Naive thymus-derived CD4-positive, alpha-beta T cell (primary cell): ENCODE measurements at places on chromosomes 1 and 21. TPM values are rescaled to one million over a fixed set of nuclear protein-coding genes. Genes with fewer than 3 reads are reported as not detected.

GRCh38 chr1:236350308-236350707 lies 43.8 kb upstream of the EDARADD start:
- DNase-seq, result no peak
- H3K4me3 ChIP-seq, result no peak overlapping the region
- no peaks in the 10 kb centered on the region for H3K27me3 ChIP-seq
- no peaks in the 10 kb centered on the region for H3K36me3 ChIP-seq

- no peaks in the 10 kb centered on the region for H3K36me3 ChIP-seq
- no peaks in the 10 kb centered on the region for H3K27me3 ChIP-seq
- no peaks in the 10 kb centered on the region for H3K4me1 ChIP-seq
- no peak overlapping the region for H3K27ac ChIP-seq
These were observed 234.1 kb downstream of the NFIA start for GRCh38 chr1:61316493-61316892.

Gene TMEM125
- total RNA-seq, result not detected in 2 replicates

- H3K27me3 ChIP-seq, result no peaks in the 10 kb centered on the region
- peak within 1 kb of the TSS; percentile 82 for H3K4me3 ChIP-seq
- peak within 1 kb of the TSS; percentile 87 for H3K27ac ChIP-seq
- peak; percentile 61 for DNase-seq
- H3K36me3 ChIP-seq, result peaks cover 21% of the 10 kb centered on the region
These were observed at the start of gene SLC37A1 for GRCh38 chr21:42513151-42513984. TSS of gene SLC37A1 (plus strand) at chr21:42513852. CDS start at chr21:42518455, 4,603 bp downstream.

GRCh38 chr1:219587801-219588561 lies 24.9 kb downstream of the ZC3H11B start:
- H3K27ac ChIP-seq, result no peak overlapping the region
- no peaks in the 10 kb centered on the region for H3K4me1 ChIP-seq
- DNase-seq, result no peak
- H3K36me3 ChIP-seq, result no peaks in the 10 kb centered on the region
- H3K4me3 ChIP-seq, result no peak overlapping the region

DNA sequence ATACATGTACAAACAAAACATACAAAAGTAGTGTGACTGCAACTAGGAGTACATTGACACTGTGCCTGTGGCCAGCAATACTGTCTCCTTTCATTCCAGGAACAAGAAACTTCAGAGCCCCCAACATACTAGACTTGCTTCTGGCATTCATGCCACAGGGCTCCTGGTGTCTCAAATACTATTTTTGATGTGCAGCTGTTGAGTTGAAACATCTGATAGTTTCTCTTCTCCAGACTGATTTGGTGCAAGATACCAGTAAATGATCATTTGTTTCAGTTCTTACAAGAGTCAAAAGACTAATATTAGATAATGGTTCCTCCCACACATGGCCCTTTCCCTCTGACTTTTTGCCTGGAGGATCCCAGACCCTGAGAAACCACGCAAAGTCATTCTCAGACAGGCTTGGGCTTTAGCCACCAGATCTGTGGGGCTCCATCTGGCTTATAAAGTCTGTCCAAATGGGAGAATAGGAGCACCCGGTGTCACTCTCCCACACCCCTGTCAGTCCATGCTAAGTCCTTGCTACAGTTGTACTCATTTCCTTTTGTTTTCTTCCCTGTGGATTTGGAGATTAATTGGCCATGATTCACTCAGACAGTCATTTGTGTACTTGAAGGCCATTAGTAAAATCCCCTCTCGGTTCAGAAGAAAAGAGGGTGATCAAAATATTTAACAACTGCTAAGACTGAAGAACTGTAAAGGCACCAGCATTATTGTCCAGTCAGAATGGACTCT lies 163.5 kb upstream of the RUNX1 start:
- H3K4me3 ChIP-seq, result no peak overlapping the region
- H3K36me3 ChIP-seq, result no peaks in the 10 kb centered on the region
- H3K27me3 ChIP-seq, result no peaks in the 10 kb centered on the region
- no peaks in the 10 kb centered on the region for H3K4me1 ChIP-seq
- no peak for DNase-seq

DNA sequence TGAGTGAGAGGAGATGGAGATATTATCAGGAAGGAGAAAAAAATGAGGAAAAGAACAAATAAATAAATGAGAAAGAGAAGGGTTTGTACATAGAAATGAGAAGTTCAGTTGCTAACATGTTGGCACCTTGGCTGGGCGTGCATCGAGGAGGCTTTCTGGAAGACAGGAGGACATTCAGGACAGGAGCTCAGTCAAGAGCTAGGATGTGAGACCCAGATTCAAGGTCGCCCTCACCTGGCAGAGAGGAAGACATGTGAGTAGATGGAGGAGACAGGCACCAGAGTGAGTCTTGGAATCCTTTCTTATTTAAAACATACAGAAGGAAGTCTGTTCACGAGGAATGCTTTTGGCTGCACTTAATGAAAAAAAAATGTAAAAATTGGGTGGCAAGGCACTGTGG lies 640.9 kb downstream of the NPHP4 start:
- H3K36me3 ChIP-seq, result no peaks in the 10 kb centered on the region
- no peak overlapping the region for H3K27ac ChIP-seq
- no peaks in the 10 kb centered on the region for H3K27me3 ChIP-seq
- DNase-seq, result no peak

DNA sequence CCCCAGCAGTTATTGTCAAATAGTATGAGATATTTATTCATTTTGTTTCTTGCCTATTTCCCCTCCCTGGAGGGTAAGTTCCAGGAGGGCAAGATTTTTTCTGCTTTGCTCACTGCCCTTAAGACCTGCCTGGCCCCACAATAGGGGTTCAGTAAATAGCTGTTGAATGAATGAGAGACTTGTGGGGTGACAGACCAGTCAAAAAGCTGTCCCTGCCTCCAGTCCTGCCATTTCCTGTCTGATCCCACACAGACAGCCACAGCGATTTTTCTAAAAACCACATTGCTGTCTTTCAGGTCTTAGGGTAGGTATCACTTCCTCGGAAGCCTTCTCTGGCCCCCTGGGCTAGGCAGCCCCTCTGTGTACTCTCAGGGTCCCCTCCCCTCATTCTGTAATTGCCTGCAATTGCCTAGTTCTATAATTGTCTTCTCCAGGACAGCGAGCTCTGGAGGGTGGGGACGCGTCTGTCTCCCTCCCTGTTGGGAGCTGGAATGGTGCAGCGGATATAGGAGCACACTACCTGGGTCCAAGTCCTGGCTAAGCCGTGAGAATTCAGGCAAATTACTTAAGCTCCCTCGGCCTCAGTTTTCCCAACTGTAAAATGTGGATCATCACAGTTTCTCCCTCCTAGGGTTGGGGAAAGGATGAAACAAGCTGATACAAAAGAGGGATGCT lies 1.8 kb upstream of the EXTL1 start:
- no peak overlapping the region for H3K4me3 ChIP-seq
- DNase-seq, result no peak
- no peak overlapping the region for H3K27ac ChIP-seq

Gene ARHGEF16
- not detected for total RNA-seq

DNA sequence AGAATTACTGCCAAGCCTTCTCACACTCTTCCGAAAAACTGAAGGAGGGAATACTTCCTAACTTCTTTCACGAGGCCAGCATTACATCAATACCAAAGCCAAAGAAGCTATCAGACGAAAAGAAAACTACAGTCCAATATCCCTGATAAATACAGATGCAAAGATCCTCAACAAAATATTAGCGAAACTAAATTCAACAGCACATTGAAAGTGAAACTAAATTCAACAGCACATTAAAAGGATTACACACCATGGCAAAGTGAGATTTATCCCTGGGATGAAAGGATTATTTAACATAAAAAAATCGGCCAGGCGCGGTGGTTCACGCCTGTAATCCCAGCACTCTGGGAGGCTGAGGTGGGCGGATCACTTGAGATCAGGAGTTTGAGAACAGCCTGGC lies 176.8 kb downstream of the FAF1 start:
- H3K27me3 ChIP-seq, result no peaks in the 10 kb centered on the region
- no peaks in the 10 kb centered on the region for H3K36me3 ChIP-seq
- H3K4me1 ChIP-seq, result no peaks in the 10 kb centered on the region
- H3K27ac ChIP-seq, result no peak overlapping the region
- no peak for DNase-seq

DNA sequence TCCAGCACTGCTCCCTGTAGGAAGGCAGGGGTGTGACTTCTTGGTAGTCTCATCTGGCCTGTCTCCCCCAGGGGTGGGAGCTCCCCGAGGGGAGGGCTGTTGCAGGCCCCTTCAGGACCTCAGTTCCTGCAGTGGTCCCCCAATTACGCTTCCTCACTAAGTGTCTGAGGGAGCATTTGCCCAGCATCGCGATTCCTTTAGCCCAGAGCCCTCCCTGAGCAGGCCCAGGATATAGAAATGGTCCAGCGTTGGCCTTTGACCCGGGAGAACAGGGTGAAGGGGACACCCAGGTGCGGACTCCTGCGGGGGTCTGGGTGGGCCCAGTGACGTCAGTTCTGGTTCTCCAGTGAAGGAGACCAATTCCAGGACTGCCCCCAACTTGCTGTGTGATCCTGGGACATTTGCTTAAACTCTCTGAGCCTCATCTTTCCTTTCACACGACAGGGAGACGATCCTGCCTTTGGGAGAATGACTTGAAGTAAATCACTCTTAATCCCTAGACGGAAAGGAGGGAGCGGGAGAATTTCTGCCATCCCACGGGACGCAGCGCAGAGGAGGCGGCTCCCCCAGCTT lies 32.6 kb upstream of the BTG2 start:
- H3K4me3 ChIP-seq, result no peak overlapping the region
- DNase-seq, result no peak
- H3K27ac ChIP-seq, result peak overlapping the region; percentile 75

Gene LEFTY2
- total RNA-seq, result 0.46 TPM in 1 of 2 replicates, not detected in the other

GRCh38 chr1:222927031-222927430 lies 112.2 kb downstream of the DISP1 start:
- DNase-seq, result no peak
- H3K4me1 ChIP-seq, result no peaks in the 10 kb centered on the region
- no peaks in the 10 kb centered on the region for H3K36me3 ChIP-seq
- H3K27me3 ChIP-seq, result no peaks in the 10 kb centered on the region
- no peak overlapping the region for H3K27ac ChIP-seq

GRCh38 chr21:22871692-22872091 lies 1873.5 kb downstream of the NCAM2 start:
- no peak overlapping the region for H3K27ac ChIP-seq
- DNase-seq, result no peak
- no peak overlapping the region for H3K4me3 ChIP-seq
- H3K4me1 ChIP-seq, result no peaks in the 10 kb centered on the region
- H3K27me3 ChIP-seq, result no peaks in the 10 kb centered on the region

Gene KCNJ6
- not detected for total RNA-seq

Gene ITGB2
- 280 TPM for total RNA-seq

Gene CLDN14
- not detected for total RNA-seq

Gene KDM5B
- total RNA-seq, result 59.2 TPM

- no peaks in the 10 kb centered on the region for H3K4me1 ChIP-seq
- H3K27ac ChIP-seq, result no peak overlapping the region
- H3K36me3 ChIP-seq, result no peaks in the 10 kb centered on the region
- DNase-seq, result no peak
- H3K27me3 ChIP-seq, result no peaks in the 10 kb centered on the region
These were observed 17.1 kb downstream of the FBLIM1 start for GRCh38 chr1:15775706-15776105.

DNA sequence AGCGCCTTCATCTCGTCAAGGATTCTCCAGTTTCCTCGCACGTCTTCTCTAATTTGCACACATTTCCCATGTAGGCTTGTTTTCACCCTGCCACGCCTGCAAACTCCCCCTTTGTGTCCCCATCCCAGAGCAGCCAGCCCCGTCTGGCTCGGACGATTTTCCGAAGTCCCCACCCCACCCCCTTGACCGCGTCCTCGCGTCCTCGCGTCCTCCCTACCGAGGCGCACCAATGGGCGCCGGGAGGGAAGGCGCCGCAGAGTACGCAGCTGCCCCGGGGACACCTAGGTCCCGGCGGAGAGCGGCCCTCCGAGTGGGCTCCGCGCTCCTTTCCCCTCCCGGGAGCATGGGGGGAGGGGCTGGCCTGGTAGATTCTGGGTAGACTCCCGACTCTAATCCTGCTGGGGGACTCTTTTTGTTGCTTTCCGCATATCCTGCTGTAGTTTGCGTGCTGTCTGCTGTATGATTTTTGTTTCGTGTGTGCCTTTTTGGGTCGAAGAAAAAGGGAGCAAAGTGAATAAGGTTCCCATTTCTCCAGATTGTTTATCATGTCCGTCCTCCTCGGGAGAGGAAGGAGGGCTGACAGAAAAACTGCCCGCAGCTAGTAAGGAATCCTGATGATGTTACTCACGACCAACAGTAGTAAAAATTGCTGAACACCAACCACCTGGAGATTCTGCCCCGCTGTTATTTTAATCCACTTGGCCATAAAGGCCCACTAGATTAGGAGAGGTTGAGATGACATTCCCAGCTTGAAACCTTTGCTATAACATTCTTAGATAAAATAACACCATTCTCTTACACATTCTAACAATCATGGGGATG lies 1.5 kb downstream of the CACHD1 start:
- H3K27ac ChIP-seq, result no peak overlapping the region
- no peaks in the 10 kb centered on the region for H3K27me3 ChIP-seq
- H3K4me3 ChIP-seq, result peak overlapping the region; percentile 54

- H3K36me3 ChIP-seq, result peaks cover 61% of the 10 kb centered on the region
- no peaks in the 10 kb centered on the region for H3K4me1 ChIP-seq
These were observed 27.6 kb downstream of the RRP1B start for GRCh38 chr21:43686811-43687565.

Gene CRABP2
- 2.5 TPM for total RNA-seq

DNA sequence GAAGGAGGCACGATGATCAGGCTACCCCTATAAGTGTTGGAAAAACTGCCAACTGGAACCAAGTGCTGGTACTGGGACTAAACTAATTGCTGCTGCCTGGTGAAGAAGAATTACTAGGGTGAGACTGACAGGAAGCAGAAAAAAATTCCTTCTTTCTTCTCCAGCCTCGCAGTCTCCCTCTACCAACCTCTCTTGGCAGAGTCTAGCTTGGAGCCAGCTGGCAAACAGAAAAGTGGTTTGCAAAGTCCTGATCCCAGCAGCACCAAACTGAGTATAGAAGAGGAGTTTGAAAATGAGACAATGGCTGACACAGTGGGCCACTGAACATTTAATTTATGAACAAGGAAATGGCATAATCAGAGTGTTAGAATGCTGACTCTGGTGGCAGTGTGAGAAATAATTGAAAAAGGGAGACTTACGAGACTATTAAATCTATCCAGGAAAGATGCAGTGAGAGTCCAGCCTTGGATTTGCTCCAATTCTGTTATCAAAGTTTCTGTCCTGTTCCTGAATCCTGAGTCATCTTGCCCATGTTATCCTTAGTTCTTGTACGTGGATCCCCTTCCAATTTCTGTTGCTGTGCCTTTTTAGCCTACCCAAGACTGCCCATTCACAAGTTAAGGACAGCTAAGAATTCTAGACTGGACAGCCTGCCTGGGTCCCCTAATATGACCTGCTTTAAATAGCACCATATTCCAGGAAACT lies 23.7 kb upstream of the DISP1 start:
- H3K27me3 ChIP-seq, result no peaks in the 10 kb centered on the region
- no peak overlapping the region for H3K4me3 ChIP-seq
- DNase-seq, result no peak
- H3K4me1 ChIP-seq, result no peaks in the 10 kb centered on the region

- H3K36me3 ChIP-seq, result no peaks in the 10 kb centered on the region
- H3K27me3 ChIP-seq, result no peaks in the 10 kb centered on the region
- H3K4me3 ChIP-seq, result no peak overlapping the region
- no peak for DNase-seq
These were observed 14.0 kb upstream of the NCF2 start for GRCh38 chr1:183604038-183604808.
